ENCODE measurements at places on chromosomes 16 and 17.
A peak's percentile ranks its signal among the peaks of the same experiment; 100 is the strongest.

DNA sequence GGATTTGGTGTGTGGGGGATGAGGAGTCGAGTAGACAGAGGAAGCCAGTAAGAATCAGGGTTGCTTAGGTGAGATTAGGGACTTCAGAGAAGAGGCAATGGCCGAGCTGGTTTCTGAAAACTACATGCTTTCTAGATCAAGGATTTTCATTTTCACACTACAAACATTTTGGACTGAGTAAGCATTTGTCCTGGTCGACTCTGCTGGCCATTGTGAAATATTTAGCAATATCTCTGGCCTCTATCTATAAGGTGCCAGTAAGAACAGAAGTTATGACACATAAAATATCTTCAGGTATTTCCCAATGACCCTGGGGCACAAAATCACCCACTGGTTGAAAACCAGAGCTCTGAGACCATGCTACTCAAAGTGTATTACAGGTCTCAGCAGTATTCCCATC, 1275.1 kb upstream of the CDH8 start:
- no peak for DNase-seq

- DNase-seq = no peak
These were observed 908.4 kb downstream of the KCNJ18 start for GRCh38 chr17:22600644-22601298.

DNA sequence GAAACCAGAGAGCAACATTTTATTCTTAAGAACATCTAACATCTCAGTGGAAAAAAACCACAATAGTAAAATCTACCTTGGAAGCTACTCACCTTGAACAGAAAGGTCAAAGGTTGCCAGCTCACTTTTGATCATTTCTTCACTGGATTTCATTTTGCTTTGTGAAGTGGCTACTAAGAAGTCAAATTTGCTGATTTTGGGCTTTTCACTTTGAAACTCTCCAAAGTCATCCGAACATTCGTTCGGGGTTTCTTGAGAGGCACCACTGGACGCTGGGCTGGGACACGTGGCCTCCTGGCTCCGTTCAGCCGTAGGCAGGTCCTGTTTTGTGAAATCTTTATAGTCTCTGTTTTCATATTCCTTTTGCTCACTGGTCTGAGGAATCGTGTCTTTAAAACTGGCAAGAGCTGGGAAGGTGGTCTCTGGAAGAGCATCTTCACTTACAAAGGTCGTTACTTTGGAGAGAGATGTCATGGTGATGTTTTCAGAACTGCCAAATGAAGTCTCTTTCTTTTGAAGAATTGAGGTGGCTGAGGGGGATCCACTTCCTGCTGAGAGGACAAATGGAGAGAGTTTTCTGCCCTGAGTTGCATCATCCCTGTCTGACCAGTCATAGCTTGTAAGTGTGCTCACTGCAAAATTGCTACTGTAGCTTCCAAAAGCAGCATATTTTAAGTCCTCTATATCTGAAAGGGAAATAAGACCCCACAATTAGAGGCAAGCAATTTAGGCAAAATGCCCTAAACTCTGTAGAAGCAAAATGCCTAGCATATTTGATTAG, 52.4 kb downstream of the DUSP14 start:
- no peak for DNase-seq

GRCh38 chr16:8943966-8944759, 19.5 kb downstream of the USP7 start:
- DNase-seq = peak; percentile 71

GRCh38 chr16:61366006-61366405, 670.2 kb downstream of the CDH8 start:
- DNase-seq = no peak

DNA sequence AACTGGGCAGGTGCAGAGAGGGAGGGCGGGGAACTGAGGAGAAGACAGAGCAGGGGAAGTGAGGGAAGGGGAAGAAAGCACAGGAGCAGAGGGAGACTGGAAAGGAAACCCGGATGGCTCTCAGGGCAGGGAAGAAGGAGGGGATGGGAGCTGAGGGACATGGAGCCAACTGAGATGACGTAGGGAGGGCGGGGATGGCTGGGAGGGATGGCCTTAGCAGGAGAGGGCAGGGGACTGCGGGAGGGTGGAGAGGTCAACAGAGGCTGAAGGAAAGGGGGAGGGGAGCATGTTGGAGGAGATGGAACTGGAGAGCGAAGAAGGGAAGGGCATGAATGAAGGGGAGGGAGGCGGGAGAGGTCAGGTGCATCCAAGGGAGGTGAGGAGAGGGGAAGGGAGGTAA, 81.9 kb downstream of the KCNJ12 start:
- no peak for DNase-seq

- no peak for DNase-seq
These were observed 996 bp downstream of the TNFSF13 start for GRCh38 chr17:7559320-7560171.

Measured in GM10248 (cell line).